ENCODE measurements at places on chromosomes 6 and 20.

- no peak for DNase-seq
These were observed 28.2 kb upstream of the PLAGL1 start for GRCh38 chr6:144036064-144036834.

- no peak for DNase-seq
These were observed 46.0 kb downstream of the PCNA start for GRCh38 chr20:5073660-5074231.

GRCh38 chr6:710601-711571 lies 17.9 kb upstream of the EXOC2 start:
- DNase-seq, result no peak

DNA sequence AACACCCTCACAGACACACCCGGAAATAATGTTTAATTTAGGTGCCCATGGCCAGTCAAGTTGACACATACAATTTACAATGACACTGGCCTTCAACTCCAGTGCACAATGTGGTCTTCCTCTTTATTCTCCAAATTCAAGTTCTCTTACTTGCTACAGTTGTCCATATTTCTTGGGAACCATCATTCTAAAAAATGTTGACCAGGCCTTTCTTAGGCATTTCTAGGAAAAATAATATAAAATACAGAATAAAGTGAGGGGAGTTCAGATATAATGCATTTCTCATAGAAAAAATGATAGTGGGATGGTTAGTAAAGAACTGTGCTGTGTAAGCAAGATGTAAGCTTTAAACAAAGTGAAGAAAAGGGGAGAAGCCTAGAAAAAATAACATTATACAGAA lies 298.9 kb downstream of the ARHGAP18 start:
- DNase-seq, result no peak

DNA sequence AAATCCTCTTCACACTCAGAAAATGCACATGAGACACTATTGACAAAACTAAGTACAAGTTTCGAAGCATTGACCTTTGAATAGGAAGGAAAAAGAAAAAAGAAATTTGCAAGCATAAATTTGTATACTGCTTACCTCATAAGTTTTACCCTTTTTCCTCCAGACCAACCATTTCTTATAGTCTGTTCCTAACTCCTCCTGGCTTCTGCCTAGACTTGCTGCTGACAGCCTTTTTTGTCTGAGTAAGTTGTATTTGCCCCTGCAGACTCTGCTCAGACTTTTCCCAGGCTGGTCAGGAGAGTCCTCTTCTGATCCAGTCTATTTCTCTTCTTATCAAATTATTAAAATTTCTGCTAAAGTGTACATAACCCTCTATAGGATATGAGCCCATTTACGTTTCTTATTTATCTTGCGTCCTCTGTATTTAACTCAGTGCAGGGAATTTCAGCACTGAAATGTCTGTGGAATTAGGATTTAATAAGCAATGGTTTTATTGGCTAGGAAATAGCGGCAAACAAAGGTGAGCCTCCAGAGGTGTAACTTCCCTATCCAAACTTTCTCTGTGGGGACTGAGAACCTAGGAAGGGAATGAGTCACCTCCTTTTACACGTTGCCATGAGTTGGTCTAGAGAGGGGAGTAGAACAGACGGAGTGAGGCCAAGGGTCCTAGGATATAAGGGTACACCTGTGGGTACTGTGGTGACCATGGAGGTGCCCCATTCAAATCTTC lies 207.1 kb upstream of the MARCKS start:
- no peak for DNase-seq

DNA sequence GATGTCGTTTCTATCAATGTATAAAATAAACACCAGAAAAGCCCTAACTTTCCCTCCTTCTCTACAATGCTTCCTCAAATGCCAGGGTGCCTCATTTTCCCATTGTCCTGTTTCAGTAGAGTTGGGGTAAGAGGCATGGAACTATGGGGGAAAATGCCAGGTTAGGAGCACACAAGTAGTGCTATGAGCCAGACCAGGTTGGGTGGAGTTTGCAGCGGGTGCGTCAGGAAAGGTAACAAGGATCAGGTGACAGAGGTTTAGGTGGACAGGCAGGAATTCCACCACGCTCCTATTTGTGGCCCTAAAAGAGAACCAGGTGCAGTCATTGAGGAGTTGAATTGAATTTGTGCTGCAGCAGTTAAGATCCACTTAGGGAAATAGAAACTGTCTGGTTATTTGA lies 36.5 kb downstream of the SYTL3 start:
- DNase-seq, result no peak

Measured in brain pericyte (primary cell).